ENCODE measurements at places on chromosomes 12 and 14. TPM values are rescaled to one million over a fixed set of nuclear protein-coding genes. Genes with fewer than 3 reads are reported as not detected.

The PGF gene
- total RNA-seq = 34.4 TPM

The OR6J1 gene
- not detected for total RNA-seq

The MYO1H gene
- not detected for total RNA-seq

The KRT79 gene
- not detected for total RNA-seq

The BAZ1A gene
- total RNA-seq = 16.1 TPM

The ADGRD1 gene
- 21.3 TPM for total RNA-seq

The MFAP5 gene
- total RNA-seq = 186 TPM

The FGF23 gene
- total RNA-seq = not detected

The CCDC196 gene
- total RNA-seq = not detected

The ZDHHC22 gene
- total RNA-seq = not detected

The FNTB gene
- 18.3 TPM for total RNA-seq

DNA sequence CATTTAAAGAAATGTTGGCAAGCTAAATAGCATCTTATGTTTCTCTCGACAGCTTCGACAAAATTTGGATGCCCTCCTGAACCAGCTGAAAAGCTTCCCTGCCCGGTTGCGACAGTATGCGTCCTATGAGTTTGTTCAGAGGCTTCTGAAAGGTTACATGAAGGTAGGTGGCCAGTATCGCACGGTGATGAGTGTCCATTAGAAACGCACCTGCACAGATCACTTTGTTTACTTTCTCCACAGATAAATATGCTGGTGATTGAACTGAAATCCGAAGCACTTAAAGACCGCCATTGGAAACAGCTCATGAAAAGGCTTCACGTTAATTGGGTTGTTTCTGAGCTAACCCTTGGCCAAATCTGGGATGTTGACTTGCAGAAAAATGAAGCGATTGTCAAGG lies 36.5 kb downstream of the DYNC1H1 start:
- no peak overlapping the region for H3K4me3 ChIP-seq
- no peak for DNase-seq
- H3K27me3 ChIP-seq = no peaks in the 10 kb centered on the region
- no peak overlapping the region for H3K27ac ChIP-seq
- no peaks in the 10 kb centered on the region for H3K4me1 ChIP-seq
- peaks cover 78% of the 10 kb centered on the region for H3K36me3 ChIP-seq

DNA sequence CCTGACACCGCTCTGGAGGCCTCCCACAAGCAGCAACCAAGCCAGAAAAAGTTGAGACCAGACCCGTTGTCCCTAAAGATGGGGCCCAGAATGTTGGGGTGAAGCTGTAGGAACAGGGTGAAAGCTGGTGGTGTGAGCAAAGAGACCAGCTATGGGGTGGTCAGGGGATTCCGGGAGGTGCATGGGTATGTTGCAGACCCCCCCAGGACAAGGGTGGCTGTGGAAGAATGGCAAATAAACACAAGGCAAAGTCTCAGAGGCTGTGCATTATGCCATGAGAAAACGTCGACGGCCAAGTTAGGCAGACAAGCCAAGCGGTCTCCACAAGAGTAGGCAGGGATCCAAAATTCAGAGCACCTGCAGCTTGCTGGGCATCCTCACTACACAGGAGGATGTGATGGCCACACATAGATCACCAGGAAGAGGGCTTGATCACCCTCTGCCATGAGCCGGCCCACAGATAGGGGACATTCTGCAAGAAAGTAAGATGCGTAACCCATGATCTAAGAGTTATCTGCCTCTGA lies 58.8 kb upstream of the KCNA1 start:
- H3K4me3 ChIP-seq = no peak overlapping the region
- H3K4me1 ChIP-seq = no peaks in the 10 kb centered on the region
- no peaks in the 10 kb centered on the region for H3K27me3 ChIP-seq

DNA sequence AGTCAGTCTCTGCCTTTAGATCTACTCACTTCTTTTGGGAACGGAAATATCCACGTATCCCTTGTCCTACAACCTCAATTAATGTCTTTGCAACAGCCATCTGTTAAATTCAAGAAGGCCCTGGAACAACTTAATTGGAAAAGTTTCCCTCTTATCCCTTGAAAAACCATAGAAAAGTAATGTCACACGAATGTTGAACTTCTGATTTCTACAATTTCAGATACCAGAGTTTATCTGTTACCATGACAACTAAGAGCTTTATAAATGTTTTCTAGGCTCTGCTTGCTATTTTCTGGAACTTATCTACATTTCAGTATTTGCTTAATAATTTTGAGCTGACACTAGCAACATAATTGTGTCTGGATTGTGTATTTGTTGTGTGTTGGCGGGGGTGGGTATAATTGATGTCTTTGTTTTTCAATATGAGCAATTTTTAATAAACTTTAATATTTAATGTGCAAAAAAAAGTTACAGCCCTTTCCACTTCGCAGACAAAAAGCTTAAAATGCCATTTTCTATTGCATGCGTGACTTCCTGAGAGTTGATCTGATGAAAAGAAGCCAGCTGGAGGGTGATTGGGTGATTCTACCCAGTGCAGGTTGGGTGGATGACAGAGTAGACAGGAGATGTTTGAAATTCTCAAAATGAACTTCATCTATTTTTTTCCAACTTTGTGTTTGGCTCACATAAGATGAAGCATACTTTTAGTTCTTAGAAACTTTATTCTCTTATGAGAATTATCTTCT lies 11.8 kb upstream of the EDDM3A start:
- no peak for DNase-seq
- no peaks in the 10 kb centered on the region for H3K27me3 ChIP-seq
- H3K27ac ChIP-seq = no peak overlapping the region
- H3K36me3 ChIP-seq = no peaks in the 10 kb centered on the region

DNA sequence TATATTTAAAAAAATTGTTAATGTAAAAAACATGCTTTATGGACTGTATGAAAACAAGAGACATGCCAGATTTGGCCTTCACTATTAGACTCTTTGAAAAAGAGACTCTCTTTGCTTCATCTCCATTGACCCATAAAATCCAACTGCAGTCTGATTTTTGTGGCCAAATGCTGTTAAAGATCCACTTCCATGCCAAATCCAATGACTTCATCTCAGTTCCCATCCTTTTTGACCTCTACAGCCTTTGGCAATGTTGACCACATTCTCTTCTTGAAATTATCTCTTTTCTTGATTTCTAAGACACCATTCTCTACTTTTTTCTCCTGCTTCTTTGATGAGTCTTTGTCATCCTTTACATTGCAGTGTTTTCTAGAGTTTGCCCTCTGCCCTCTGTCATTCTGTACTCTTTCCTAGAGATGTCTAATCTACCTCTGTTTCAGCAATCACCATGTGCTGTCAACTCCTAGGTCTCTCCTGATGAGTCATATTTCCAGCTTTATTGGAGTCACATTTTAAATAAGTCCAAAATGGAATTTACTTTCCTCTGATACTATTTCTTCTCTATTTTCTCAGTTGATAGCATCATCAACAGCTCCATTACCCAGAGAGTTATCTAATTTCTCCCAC lies 2.4 kb downstream of the TMPRSS12 start:
- no peak overlapping the region for H3K4me3 ChIP-seq
- DNase-seq = no peak
- no peaks in the 10 kb centered on the region for H3K36me3 ChIP-seq

GRCh38 chr14:68497011-68497410 lies 295.9 kb downstream of the ZFP36L1 start:
- H3K4me3 ChIP-seq = no peak overlapping the region
- no peak overlapping the region for H3K27ac ChIP-seq
- peaks cover 4% of the 10 kb centered on the region for H3K4me1 ChIP-seq
- DNase-seq = no peak

DNA sequence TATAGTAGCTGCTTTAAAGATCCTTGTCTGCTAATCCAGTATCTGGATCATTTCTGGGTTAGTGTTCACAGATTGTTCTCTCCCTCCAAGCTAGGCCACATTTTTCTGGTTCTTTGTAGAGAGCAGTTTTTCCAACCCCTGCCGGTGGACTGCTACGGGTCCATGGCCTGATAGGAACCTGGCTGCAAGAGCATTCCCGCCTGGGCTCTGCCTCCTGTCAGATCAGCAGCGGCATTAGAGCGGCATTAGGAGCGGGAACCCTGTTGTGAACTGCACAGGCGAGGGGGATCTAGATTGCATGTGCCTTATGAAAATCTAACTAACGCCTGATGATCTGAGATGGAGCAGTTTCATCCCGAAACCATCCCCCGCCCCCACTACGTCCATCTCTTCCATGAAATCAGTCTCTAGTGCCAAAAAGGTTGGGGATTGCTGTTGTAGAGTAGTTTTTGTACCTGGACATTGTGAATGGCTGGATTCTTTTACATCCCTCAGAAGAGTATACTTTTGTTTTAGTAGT lies 50.4 kb downstream of the MYRFL start:
- no peaks in the 10 kb centered on the region for H3K27me3 ChIP-seq
- DNase-seq = no peak
- H3K36me3 ChIP-seq = no peaks in the 10 kb centered on the region
- H3K27ac ChIP-seq = no peak overlapping the region

- no peaks in the 10 kb centered on the region for H3K36me3 ChIP-seq
- no peaks in the 10 kb centered on the region for H3K27me3 ChIP-seq
- H3K4me3 ChIP-seq = peak overlapping the region; percentile 40
- H3K4me1 ChIP-seq = no peaks in the 10 kb centered on the region
- no peak for DNase-seq
Observed at GRCh38 chr12:9864913-9865675, 4.1 kb downstream of the CLEC2B start.

- DNase-seq = no peak
- H3K36me3 ChIP-seq = no peaks in the 10 kb centered on the region
- H3K4me1 ChIP-seq = peaks cover 7% of the 10 kb centered on the region
- H3K27ac ChIP-seq = no peak overlapping the region
- no peaks in the 10 kb centered on the region for H3K27me3 ChIP-seq
- H3K4me3 ChIP-seq = no peak overlapping the region
Observed at GRCh38 chr14:80419769-80420168, 208.5 kb upstream of the DIO2 start.

- no peaks in the 10 kb centered on the region for H3K27me3 ChIP-seq
- no peak for DNase-seq
- no peaks in the 10 kb centered on the region for H3K36me3 ChIP-seq
- no peaks in the 10 kb centered on the region for H3K4me1 ChIP-seq
- H3K27ac ChIP-seq = no peak overlapping the region
- no peak overlapping the region for H3K4me3 ChIP-seq
Observed at GRCh38 chr12:13186302-13186701, 10.2 kb upstream of the EMP1 start.

GRCh38 chr12:113891167-113891692 lies 74.9 kb downstream of the RBM19 start:
- H3K27ac ChIP-seq = no peak overlapping the region
- H3K36me3 ChIP-seq = no peaks in the 10 kb centered on the region
- no peak overlapping the region for H3K4me3 ChIP-seq
- DNase-seq = no peak
- H3K27me3 ChIP-seq = no peaks in the 10 kb centered on the region
- no peaks in the 10 kb centered on the region for H3K4me1 ChIP-seq

DNA sequence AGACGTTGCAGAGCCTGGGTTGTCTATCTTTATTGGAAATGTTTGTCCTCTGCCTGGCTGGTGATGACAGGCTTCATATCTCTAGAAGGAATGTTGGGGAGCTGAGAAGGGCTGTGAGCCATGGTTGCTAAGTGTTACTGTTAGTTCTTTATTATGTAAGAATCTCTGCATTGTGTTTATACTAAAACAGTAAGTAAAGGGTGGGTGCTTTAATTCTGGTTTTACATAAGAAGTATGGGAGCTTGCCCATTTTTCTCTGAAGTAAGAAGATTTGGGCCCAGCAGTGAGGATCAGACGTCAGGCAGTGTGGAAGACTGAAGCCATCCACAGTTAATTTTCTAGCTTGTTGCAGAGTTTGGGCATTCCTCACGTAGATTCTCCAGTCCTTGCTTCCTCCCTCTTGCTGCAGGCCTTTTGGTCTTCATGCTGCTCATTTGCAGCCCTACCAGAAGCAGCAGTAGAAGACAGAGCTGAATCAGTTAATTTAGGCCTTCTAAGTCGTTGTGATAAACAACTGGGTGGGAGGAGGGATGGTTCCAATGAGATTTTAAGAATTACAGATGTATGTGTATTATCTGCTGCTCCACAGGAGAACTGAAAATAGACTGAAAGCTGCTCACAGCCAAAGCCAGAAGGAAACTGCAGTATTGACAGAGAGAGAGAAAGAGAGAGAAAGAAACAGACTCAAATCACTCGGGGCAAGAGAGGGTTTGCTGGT lies 21.4 kb downstream of the WNT5B start:
- no peaks in the 10 kb centered on the region for H3K27me3 ChIP-seq
- peak overlapping the region; percentile 3 for H3K27ac ChIP-seq

DNA sequence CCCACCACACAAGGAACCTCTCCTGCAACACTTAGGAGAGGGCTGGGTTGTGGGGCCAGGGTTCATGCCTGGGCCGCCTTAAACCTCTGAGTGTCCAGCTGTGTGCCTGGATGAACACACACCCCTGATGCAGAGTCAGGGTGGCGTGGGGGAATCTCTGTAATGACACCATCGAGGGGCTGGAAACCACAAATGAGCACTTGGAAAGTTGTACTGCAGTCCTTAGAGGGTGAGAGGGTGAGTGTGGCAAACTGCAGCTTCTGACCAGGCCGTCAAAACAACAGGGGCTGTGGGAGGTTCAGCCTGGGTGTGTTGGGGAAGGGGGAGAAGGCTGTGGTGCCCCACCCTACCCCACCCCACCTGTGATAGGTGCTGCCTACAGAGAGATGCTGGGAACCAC lies 12.4 kb upstream of the KRT5 start:
- no peak overlapping the region for H3K4me3 ChIP-seq
- H3K4me1 ChIP-seq = no peaks in the 10 kb centered on the region
- no peaks in the 10 kb centered on the region for H3K36me3 ChIP-seq
- H3K27ac ChIP-seq = no peak overlapping the region
- DNase-seq = no peak
- H3K27me3 ChIP-seq = no peaks in the 10 kb centered on the region

GRCh38 chr12:68200854-68201253 lies 24.8 kb downstream of the IL26 start:
- H3K27ac ChIP-seq = no peak overlapping the region
- no peaks in the 10 kb centered on the region for H3K4me1 ChIP-seq
- no peak for DNase-seq
- H3K36me3 ChIP-seq = no peaks in the 10 kb centered on the region

- no peaks in the 10 kb centered on the region for H3K4me1 ChIP-seq
- no peaks in the 10 kb centered on the region for H3K36me3 ChIP-seq
- no peak for DNase-seq
- H3K4me3 ChIP-seq = no peak overlapping the region
- H3K27me3 ChIP-seq = no peaks in the 10 kb centered on the region
Observed at GRCh38 chr14:67285876-67286452, 44.7 kb downstream of the PALS1 start.

GRCh38 chr12:81759190-81760051 lies at the start of gene PPFIA2:
PPFIA2 (minus strand) TSS chr12:81759350.
- H3K4me3 ChIP-seq = peak within 1 kb of the TSS; percentile 97
- DNase-seq = no peak
- peak within 1 kb of the TSS; percentile 51 for H3K27ac ChIP-seq
- peaks cover 9% of the 10 kb centered on the region for H3K4me1 ChIP-seq
- no peaks in the 10 kb centered on the region for H3K27me3 ChIP-seq
- H3K36me3 ChIP-seq = no peaks in the 10 kb centered on the region

- no peak overlapping the region for H3K27ac ChIP-seq
- H3K4me3 ChIP-seq = no peak overlapping the region
- H3K27me3 ChIP-seq = no peaks in the 10 kb centered on the region
- H3K36me3 ChIP-seq = no peaks in the 10 kb centered on the region
Observed at GRCh38 chr14:61444215-61444768, 122.9 kb downstream of the PRKCH start.

All from thoracic aorta (tissue), 2 donors.